ENCODE measurements at places on chromosomes 2 and 18. TPM values are rescaled to one million over a fixed set of nuclear protein-coding genes. Genes with fewer than 3 reads are reported as not detected.

GRCh38 chr2:69741575-69742321, at the start of gene ANXA4:
ANXA4 (plus strand) TSS chr2:69742134; CDS start chr2:69781566, 39,432 bp downstream.
- DNase-seq: peak; percentile 94

Gene TBR1
- 0.05 TPM for total RNA-seq

DNA sequence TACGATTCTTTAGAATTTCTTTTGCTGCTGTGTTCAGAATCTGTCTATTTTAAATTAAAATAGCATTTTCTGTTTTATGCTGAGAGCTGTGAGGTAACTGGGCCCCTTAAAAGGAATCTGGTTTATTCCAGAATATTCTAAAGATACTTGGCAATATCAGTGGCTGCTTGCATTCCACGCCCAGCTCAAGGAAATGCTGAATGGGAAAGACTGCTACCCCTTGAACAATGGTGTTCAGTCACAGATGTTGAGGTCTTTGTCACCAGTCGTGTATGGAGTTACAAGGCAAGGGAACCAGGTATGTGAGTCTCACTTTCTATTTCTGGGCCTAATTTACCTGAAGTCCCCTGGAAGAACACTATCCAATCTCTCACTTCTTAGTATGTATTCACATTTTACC, 377.9 kb upstream of the CDH7 start:
- no peak for DNase-seq

- DNase-seq: no peak
Measured at GRCh38 chr2:98647636-98648035, 39.2 kb downstream of the UNC50 start.

DNA sequence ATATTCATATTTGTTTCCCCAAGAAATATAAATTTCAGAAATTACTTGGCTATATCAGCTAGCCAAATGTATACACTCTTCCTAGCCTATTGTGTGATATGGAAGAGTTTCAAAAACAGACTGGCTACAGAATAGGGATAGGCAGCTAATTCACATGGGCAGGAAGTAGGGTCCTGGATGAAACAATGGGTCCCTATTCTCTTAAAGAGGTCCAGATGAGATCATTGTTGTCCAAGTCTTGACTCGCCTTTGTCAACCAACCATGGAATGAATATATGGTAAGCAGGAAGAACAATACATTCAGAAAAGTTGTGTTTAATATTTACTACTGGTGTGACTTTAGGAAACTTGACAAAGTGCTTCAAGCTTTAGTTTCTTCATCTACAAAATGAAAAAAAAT, 319.9 kb downstream of the NBAS start:
- DNase-seq: no peak

Gene RNF144A
- total RNA-seq: 11.7 TPM

Gene ZDBF2
- total RNA-seq: 15.4 TPM

DNA sequence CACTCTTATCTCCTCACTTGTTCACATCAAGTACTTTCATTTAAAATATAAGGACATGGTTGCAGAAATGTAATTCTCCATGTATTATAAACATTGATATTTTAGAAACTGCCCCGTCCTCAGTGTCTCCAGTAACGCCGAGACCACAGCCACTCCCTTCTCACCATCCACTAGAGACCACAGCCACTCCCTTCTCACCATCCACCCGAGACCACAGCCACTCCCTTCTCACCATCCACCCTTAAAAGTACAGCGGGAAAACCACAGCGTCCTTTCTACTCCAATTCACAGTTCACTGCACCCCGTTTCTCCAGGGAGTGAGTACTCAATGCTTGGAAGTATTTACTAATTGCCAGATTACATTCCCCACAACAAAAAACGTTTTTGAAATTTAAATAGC, 1452.2 kb upstream of the ACVR2A start:
- no peak for DNase-seq

DNA sequence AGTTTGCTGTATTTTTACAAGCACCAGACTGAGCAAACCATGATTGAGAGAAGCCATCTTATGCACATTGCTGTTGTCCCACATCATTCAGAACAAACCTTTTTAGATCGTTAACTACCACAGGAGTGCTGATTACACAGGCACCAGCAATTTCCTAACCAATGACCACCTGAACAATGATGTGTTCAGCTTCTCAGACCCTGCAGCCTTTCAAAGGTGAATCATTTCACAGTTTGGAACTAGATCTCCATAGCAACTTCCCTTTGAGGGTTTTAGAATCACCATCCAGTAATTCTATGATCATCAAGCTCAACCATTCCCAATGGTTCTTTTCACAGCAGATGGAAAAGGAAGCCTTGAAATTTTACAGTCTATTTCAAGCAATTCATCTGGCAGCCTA, 71.4 kb downstream of the OLA1 start:
- DNase-seq: no peak

Gene SLC16A14
- total RNA-seq: 2.0 TPM

GRCh38 chr2:228048838-228049490, 132.5 kb downstream of the SPHKAP start:
- no peak for DNase-seq

DNA sequence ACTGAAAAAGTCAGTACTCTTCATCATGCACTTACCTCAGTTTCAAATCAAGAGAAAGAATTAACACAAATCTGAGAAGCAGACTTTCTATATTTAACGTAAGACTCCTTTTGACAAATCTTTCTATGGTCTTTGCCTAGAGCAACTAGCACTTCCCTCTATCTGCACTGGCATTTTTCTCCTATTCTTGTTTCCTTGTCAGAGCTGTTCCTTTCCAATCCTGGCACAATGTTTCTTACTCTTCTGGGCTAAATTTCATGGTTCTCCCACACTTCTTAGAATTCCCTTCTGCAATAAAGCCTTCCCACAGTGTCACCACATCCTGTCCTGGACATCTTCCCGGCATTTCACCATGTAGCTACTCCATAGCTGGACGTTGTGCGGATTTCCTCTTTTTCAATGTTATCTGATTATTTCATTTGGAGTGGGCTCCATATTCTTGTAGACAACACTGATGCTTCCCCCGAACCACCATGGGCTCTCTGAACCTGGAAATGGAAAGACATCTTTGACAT, 144.7 kb upstream of the CTNNA2 start:
- DNase-seq: no peak

- DNase-seq: no peak
Measured at GRCh38 chr2:28869494-28870145, 489 bp downstream of the TRMT61B start.

- DNase-seq: peak; percentile 55
Measured at GRCh38 chr2:241978670-241979069, 109.1 kb downstream of the RTP5 start.

Gene SLC14A1
- 12.4 TPM for total RNA-seq

Gene PLEKHH2
- total RNA-seq: 5.2 TPM

DNA sequence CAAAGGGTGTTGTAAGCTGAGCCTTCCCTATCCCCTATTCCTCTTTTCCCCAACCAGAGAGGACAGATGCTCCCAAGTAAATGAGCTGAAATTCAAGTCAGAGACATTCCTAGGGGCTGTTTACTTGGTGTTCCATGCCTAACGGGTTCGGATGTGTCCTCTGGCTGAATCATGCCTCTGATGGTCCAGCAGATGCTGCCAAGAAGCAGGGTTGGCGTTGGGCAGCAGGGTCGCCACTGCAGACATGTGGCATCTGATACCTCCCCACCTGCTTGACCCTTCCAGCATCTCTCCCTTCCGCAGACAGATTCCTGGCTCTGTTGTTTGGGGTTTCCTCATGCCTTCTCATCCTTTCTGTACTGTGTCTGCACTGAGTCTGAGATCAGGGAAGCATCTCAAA, 108.3 kb downstream of the HNRNPLL start:
- DNase-seq: no peak

- no peak for DNase-seq
Measured at GRCh38 chr2:150282771-150283371, 204.6 kb downstream of the RND3 start.

DNA sequence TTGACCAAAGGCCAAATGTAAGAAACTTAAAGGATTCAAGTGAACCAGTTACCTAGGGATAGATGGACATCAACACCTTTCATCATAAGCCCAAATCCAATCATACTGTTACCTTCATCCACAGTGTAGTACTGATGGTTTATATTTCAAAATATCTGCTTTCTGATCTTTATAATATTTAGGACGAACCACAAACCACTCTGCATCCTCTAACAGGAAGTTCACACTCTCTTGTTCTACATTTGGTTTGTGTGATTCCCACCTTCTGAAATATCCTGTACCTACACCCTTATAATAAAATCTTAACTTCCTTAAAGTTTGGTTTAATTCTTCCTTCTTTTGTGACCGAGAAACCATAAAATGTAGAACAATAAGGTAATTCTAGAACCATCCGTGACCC, 535.7 kb upstream of the CHAC2 start:
- DNase-seq: no peak

GRCh38 chr2:186912979-186913378, 64.0 kb upstream of the ZSWIM2 start:
- DNase-seq: no peak

DNA sequence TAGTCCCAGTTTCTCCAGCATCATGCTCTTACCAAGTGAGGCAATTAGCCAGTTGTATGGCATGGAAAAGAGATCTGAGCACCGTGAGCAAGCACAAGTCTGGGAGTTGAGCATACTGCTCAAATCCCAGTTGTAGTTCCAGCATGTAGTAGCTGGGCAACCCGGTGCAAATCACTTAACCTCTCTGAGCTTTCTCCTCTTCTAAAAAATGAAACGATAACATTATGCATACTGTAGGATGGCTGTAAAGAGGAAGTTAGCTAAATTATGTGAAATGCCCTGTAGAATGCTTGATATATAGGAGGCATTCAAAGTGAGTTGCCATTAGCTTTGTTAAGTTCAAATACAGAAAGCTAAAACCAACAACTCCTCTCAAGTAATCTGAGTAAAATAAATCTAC, 164.0 kb upstream of the ZEB2 start:
- no peak for DNase-seq

GRCh38 chr2:223041527-223042109, 10.4 kb upstream of the KCNE4 start:
- no peak for DNase-seq

- peak; percentile 95 for DNase-seq
Measured at GRCh38 chr2:229922449-229923386, at the start of gene FBXO36. FBXO36 (plus strand) TSS chr2:229922503; CDS start chr2:229922514, 11 bp downstream.

DNA sequence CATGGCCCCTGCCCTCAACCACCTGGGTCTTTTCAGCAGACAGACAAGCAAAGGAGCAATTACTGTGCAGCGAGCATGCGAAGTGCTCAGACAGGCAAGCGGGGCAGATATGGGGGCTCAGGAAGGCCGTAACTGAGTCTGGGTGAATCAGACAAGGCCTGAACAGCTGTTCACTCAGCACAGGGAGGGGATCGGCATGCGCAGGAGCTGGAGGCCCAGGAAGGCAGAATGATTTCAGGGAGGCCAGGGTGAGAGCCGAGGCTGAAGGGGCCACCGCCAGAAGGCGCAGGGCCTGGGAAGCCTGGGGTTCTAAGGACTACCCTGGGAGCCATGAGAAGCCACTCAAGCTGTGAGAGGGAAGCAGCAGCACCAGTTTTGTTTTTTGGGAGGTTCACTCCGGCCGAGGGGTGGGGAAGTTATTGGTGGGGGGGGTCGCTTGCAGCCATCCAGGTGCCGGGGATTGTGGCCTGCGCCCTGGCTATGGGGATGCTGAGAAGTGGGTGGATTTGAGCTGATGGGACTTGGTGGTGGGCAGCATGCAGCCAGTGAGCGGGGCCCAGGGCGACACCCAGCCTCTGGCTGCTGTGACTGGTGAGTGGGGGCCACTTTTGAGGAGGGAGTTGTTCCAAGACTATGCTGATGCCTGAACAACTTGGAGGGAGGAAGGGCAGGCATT, 132.2 kb downstream of the TSN start:
- no peak for DNase-seq

Gene ASB18
- total RNA-seq: 44.4 TPM

DNA sequence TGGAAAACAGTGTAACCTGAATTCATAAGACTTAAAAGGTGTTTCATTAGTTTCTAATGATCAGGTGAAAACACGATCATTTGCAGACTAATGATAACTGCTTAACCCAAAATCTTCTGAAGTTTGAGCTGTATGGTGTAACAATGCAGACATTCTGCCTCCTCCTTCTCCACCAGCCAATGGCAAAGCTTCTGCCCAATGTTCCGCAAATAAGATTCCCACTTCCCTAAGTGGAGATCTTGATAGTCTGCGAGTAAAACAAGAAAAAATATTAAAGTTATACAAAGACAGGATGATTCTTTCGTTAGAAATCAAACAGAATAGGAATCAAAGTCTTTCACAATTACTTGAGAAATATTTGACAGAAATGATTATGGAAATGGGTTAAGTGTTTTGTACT, 8.1 kb downstream of the C2orf42 start:
- DNase-seq: no peak

DNA sequence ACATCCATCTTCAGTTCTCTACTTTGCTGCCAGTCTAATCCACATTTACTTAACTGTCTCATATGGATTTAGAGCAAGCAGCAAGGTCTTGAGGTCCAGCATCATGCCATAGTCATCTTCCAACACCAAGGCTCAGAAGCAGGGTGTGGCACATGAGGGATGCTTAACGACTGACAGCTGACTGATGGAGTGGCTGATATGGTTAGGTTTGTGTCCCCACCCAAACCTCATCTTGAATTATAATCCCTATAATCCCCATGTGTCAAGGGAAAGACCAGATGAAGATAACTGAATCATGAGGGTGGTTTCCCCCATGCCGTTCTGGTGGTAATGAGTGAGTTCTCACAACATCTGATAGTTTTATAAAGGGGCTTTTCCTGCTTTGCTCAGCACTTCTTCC, 257.3 kb downstream of the NBAS start:
- no peak for DNase-seq

Gene HDAC4
- 34.4 TPM for total RNA-seq

DNA sequence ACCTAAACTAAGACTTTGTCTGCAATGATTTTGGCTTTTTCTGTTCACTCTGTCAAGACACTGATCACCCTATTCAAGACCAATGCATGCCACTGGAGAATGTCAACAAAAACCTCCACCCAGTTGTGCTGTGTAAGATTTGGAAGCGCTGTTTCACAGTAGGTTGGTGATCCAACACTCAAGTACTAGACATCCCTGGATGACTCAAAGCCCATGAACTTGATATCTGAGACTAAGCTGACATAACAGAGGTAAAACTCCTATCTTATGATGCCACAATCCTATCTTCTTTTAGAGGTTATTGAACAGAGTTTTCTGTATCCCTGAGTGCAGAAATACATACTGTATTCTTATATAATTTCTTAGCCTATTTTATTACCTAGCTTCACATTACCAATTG, 251.3 kb upstream of the ETAA1 start:
- no peak for DNase-seq

- no peak for DNase-seq
Measured at GRCh38 chr2:140023291-140023690, 1243.1 kb upstream of the NXPH2 start.

DNA sequence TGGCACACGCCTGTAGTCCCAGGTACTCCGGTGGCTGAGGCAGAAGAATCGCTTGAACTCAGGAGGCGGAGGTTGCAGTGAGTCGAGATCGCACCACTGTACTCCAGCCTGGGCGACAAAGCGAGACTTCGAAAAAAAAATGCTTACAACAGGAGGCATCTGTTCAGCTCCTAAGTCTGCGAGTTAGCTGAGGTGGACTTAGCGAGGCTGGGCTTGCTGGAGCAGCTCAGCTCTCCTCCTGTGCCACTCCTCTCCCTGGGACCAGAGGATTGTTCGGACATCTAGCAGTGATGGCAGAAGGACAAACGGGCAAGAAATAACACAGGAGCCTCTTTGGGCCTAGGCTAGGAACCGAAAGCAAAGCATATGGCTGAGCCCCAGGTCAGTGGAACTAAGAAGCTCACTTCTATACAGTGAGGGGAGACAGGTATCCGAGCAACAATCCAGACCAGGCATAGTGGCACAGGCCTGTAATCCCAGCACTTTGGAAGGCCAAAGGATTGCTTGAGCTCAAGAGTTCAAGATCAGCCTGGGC, 260.1 kb downstream of the GLI2 start:
- peak; percentile 46 for DNase-seq
